ENCODE measurements at places on chromosomes 1 and 21.
A peak's percentile ranks its signal among the peaks of the same experiment; 100 is the strongest.

- no peak for DNase-seq
These were observed 195.2 kb upstream of the JUN start for GRCh38 chr1:58979086-58979485.

DNA sequence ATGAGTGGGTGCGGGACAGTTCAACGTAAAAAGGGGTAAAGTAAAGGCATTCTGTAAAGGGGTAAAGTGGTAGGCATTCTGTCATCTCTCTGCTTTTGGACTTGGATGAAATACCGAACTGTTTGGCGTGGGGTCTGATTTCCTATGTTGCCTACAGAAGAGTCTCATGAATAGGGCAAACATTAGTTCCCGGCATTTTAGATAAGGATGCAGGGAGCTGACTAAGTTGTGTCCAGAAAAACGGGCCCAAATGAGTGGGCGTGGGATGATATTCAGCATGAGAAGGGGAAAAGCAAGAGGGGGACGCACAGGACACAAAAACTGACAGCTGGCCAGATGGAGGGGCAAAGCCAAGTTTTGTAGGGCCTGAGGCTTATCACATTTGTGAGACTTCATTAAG is 2.9 kb upstream of the RHOU start:
- DNase-seq: no peak

GRCh38 chr21:42785666-42786427 is 93.5 kb downstream of the WDR4 start:
- DNase-seq: no peak

DNA sequence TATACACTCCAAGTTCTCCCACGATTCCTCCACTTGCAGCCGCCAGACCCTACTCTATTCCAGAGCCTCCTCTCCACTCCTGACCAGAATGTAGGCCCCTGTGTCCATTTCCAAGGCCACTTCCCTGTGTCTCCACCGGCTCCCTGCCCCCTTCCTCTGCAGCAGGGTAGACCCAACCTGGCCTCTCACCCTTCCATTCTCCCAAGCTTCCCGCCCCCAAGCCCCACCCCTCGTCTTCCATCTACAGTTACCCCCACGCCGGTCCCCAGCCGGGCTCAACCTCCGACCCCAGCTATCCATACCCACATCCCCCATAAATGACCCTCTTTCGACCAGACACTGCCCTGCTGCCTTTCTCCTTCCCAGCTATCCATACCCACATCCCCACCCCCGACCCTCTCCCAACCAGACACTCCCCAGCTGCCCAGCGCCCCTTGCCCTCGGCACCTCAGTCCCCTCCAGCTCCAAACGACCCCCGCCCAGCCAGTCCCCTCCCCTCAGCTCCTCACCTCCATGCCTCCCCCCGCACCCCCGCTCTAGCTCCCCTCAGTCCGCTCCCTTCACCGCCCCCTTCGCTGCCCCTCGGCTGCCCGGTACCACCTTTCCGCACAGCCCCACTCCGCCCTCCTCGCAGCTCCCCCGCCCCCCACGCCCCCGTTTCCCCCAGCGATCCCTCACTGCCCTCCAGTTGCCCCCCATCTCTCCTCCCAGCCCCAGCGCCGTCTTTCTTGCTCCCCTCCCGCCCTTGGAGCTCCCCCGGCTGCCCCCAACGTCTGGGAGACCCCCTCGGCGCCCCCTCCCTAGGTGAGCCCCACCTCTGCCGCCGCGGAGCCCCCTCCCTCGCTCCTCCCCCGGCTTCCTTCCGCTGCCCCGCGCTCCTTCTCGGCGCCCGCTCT is 670 bp downstream of the RAB3B start:
- no peak for DNase-seq

- no peak for DNase-seq
These were observed 29.5 kb downstream of the LMO4 start for GRCh38 chr1:87358219-87358618.

DNA sequence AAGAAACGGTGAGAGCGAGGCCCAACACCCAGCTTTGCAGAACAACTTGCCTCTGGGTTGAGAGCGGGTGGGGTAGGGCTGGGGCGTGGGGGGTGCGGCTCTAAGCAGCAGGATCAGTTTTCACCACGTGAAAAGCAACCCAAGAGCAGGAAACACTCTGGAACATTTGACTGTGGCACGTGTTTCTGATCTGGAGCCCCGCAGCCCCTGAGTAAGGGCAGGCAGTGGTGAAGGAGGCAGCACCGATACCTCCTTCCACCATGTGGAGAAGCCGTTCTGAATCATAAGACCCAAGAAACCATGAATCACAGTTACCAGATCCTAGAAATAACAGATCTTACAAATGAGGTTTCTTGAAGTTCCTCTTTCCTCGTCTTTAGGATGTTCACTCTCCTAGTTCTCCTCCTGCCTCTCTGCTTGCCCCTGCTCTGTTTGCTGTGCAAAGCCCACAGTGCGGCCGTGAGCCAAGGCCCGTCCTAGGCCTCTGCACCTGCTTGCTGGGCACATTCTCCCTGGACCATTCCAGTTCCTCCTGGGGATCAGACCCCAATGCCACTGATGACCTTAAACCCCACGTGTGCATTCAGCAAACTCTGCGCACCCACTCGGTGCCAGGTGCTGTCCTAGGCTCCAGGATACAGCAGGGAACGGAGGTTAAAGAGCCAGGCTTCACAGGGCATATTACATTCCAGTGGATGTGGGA is 31.9 kb downstream of the SLC1A7 start:
- no peak for DNase-seq

DNA sequence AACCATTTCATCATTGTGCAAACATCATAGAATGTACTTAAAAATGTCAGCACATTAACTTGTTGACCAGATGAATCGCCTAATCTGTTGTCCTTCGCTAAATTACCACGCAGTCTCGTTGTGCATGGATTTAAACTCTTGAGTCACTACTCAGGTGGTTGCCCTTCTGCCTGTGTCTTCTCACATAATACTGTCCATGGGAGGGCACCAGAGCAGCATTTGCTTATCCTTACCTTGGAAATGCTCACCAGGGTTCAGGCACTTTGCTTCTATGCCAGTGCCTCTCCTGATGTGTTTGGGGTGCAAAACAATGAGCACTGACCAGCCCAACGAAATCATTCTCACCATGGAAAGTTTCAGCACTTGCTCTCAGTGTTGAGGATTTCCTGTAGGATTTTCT is 559.9 kb downstream of the RWDD3 start:
- no peak for DNase-seq

GRCh38 chr21:27047658-27048314 is 80.9 kb upstream of the ADAMTS5 start:
- no peak for DNase-seq

DNA sequence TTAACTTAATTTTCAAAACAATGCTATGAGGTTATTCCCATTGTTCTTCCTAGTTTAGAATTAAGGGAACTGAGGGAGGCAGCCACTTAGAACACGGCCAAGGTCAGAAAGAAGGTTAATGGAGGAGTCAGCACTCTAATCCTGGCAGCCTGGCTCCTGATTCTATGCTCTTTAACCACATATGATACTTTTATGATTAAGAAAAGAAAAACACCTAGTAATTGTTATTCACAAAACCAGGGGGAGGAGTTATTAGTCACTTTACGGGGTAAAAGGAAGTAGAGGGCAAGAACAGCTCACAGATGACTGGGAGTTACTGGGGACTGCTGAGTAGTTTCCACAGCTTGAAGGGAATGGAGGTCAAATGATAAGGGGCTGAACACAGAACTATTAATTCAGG is 38.6 kb downstream of the GADD45A start:
- no peak for DNase-seq

GRCh38 chr1:80509965-80510522 is 1290.7 kb upstream of the ADGRL2 start:
- DNase-seq: peak; percentile 81

DNA sequence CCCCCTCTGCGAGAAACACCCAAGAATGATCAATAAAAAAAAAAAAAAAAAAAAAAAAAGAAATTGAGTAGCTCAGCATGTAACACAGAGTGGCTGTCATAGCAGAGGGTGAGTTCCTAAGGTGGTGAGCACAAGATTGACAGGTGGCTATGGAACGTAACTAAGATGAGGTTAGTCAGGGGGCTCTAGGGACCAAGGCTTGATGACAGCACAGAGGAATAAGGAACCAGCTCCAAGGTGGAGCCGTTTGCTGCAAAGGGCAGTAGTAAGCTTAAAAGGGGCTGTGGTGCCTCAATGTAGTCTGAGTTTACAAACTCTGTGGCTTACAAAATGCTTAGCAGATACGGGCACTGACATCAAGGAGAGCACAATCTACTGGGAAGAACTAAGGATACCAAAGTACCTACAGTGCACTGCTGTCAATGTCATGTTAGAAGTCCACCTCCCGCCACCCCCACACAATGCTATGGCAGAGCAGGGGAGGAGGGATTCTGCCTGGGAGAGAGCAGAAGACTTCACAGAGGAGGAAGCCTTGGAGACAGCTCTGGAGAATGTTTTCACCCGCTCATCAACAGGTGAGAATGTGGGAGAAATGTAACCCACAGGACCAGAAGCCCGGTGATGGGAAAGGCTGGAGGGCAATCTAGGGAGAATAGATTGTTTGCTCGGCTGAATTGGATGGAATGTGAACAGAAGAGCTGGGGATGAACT is 13.1 kb downstream of the IQGAP3 start:
- no peak for DNase-seq

DNA sequence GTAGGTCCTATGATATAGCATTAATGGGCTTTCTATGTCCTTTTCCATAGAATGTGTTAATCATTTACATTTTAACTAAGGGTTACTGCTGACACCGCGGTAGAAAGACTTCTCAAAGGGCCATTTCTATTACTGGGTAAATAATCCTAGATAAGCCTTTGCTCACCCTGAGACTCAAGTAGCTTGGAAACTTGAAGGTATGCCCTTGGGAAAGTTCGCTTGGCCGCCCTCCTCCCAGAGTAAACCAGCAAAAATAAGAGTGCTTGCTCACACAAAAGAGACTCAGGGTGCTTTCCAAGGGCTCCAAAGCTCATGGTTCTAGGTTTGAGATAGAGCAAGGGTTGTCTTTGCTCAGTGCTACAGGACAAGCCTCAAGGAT is 85.8 kb upstream of the TMPRSS2 start:
- DNase-seq: no peak

GRCh38 chr1:155081472-155082300 is 3.0 kb downstream of the EFNA3 start:
- no peak for DNase-seq

- no peak for DNase-seq
These were observed 23.9 kb downstream of the RAB3B start for GRCh38 chr1:51966559-51966958.

GRCh38 chr1:176073524-176074157 is 133.4 kb downstream of the COP1 start:
- peak; percentile 30 for DNase-seq

- DNase-seq: no peak
These were observed 17.3 kb downstream of the PI4KB start for GRCh38 chr1:151309811-151310323.

GRCh38 chr1:85450832-85451231 is 14.1 kb downstream of the DDAH1 start:
- DNase-seq: peak; percentile 51

DNA sequence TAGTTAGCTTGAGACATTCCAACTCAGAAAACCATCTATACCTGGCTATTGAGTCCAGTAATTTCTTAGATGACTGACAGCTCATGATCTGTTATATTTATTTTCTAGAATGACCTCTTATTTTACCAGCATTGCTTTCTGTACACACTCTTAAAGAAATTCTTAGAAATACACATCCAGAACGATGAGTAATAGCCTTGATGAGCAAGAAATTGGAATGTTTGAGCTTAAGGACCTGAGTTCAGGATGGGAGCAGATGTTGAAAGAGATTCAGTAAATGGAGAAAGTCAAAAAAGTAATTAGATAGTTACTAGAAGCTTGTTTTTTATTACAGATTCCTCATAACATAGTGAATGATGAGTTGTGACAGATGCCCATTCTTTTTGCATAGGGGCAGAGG is 11.7 kb downstream of the PYHIN1 start:
- DNase-seq: no peak

DNA sequence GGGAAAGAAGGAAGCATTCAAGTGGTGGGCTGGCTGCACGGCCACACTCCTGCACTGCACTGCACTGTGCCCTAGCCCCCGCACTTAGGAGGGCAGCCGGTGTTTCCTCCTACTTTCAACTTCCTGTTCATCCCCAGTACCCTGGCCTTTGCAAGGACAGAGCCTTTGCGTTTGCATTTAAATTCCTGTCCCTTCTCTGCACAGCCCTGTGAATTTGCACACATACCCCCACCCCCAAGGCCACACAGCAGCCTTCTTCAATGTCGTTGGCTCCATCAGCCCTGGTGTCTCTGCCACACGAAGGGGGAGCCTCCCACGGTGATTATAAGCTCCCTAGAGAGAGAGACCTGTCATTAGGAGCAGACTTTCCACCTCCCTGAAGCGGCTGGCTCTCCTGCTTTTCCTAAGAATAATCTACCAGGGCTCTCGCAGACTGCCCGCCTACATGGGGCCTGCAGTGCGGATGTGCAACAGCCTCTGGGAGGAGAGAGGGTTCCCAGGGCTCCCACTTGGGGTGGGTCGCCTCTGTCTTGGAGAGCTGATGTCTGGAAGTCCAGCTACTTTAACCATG is 13.2 kb upstream of the SLC45A3 start:
- DNase-seq: no peak

- no peak for DNase-seq
These were observed 7.3 kb downstream of the ARID4B start for GRCh38 chr1:235320521-235321179.

GRCh38 chr1:94384485-94385265 is 33.5 kb upstream of the ABCD3 start:
- no peak for DNase-seq

- no peak for DNase-seq
These were observed 72.1 kb downstream of the PRDM16 start for GRCh38 chr1:3141129-3141528.

- no peak for DNase-seq
These were observed 72.8 kb upstream of the PAX7 start for GRCh38 chr1:18557621-18558465.

GRCh38 chr1:194223596-194223995 is 1037.2 kb upstream of the B3GALT2 start:
- no peak for DNase-seq

DNA sequence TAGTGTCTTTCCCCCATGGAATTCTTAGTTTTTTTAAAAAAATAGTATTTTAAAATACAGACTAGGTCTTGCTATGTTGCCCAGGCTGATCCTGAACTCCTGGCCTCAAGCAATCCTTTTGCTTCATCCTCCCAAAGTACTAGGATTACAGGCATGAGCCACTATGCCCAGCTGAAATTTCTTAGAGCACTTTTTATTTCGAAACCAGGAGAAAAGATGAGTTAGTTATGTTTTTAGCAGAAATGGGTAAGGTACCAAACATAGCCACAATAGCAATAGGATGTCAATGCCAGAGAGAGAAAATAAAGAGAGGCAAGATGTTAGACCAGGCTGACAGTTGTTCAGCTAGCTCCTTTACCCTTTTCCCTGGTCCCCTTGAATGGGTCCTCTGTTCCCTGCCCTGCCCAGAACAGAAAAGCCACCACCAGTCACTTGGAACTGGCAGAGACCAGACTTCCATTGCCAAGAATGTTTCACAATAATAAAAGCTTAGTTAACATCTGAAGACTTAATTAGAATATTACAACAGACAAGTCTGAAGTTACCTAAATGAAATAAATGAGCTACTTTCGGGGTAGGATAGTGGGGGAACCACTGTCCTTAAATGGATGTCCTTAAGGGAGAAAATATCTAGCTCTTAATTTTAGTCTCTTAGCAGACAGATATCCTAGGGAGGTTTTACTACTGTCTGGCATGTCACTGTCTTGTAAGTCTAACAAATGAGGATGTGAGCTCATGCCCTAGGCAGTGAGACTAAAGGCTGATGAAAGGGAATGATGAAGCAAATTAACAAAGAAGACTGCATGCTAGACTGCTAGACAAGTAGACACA is 54.3 kb downstream of the ABL2 start:
- no peak for DNase-seq

GRCh38 chr21:45187646-45188045 is 100.0 kb downstream of the POFUT2 start:
- no peak for DNase-seq

GRCh38 chr1:39858315-39858714 is 25.0 kb downstream of the TRIT1 start:
- no peak for DNase-seq

Data from HS-27A (cell line).